HuH-7.5 (cell line): ENCODE measurements at places on chromosomes 5 and 9.

- DNase-seq: no peak
These were observed 13.5 kb downstream of the STX17 start for GRCh38 chr9:99919930-99920329.

DNA sequence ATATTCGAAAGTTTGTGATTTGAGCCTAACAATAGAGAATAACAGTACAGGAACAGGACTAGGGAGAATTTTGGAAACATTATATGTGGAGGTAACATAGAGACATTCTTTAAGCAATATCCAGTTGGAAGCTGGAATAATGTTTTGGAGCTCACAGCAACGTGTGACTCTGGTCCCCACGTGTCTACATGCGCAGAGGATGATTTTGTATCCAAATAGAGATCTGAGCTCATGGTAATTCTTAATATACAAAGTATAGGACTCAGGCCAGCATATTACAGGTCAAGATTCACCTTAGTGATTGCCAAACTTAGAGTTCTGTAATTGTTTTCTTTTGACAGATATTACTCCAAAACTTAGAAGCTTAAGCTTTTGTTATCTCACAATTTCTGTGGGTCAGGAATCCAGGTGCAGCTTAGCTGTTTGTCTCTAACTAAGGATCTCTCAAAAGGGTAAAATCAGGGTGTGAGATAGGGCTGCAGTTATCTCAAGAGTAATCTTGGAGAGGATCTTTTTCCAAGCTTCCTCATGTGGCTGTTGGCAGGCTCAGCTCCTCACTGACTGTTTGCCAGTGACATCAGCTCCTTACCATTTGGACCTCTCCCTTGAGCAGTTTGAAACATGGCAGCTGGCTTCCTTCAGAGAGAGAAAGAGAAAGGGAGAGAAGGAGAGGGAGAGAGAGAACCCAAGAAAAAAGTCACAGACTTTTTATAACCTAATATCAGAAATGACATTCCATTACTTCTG, 272.0 kb upstream of the ZNF462 start:
- DNase-seq: no peak

DNA sequence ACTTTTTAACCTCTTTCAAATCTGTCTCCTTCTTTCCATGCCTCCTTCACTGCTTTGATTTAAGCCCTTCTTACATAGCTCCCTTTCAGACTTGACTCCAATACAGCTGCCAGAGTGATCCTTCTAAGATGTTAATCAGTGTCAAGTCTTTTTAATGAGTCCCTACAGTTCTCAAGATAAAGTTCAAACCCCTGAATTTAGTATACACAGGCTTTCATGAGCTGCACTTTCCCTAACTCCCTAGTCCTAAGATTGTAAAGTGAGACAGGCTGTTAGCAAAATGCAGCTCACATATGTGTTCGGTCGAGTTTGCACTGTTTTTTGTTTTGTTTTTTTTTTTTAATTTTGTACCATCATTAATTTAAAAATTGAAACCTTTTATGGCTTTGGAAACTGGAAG, 190.4 kb upstream of the VCAN start:
- no peak for DNase-seq

GRCh38 chr9:88072831-88073375, 65.4 kb downstream of the SPATA31C2 start:
- DNase-seq: no peak

DNA sequence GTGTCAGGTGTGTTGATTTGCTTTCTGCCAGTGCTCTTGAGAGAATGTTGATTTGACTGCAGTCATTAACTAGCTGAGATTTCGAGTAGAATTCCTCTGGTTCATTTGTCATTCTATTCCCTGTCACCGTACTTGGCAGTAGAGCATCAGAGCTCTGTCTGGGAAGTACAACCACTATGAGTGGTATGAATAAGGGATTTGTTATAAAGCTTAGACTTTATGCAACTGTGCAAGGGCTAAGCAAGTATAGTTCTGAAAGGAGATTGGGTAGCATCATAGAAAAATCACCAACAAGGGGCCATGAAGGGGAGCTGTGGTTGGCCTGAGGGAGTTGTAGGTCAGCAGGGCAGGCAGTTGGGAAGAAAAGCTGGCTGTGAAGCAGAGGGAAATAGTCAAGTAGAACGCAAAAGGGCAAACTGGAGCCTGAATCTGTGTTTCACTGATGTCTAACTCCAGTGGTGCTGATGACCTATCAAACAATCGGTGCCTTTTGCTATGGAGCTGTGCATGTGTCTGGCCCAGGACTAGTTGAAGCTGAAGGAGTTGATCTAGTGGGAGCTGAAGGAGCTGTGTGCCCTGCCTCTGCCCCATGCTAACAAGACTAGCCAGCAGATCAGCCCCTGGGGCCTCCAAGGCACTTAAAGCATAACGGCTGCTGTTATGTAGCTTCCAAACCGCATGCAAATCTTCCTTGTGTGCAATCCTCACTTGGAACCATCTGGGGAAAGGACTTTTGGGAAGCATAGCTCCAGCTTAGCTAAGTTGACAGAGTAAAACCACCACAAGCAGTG, 110.0 kb downstream of the SLC28A3 start:
- DNase-seq: no peak

GRCh38 chr9:127177231-127177630, 54.8 kb upstream of the ANGPTL2 start:
- DNase-seq: no peak

- no peak for DNase-seq
These were observed 458.0 kb downstream of the DMAC1 start for GRCh38 chr9:7341571-7341970.

GRCh38 chr5:76849419-76850291, at the start of gene S100Z:
S100Z (plus strand) TSS chr5:76850014; CDS start chr5:76875360, 25,346 bp downstream.
- no peak for DNase-seq

DNA sequence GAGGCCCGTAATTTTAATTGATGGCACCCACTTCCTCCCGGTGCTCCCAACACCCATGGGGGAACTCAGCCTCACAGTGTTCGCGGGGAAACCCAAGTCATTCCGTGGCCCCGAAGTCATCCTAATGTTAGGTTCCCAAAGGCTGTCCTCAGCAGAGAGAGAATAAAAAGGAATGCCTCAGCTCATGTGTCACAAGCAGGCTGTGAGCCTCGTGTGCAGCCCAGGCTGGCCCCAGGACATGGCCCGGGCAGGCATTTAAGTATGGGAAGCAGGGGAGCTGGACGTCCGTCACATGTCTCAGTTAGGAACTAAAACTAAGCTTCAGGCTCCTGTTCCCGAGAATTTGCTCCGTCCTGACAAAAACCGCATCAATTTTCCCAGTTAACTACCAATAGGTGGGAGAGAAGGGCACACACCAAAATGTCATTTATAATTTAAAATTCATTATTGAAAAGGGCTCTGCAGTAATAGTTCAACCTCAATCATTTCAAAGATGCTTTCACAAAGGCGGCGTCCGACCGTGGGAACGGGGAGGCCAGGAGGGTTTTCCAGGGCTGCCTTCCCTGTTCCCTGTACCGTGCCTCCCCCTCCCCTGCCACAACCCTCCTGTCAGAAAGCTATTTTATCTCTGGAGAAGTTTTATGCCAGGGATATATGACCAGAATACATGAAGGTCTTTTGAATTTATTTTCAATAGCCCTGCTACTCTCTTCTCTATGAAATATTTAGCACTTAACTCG, 137.3 kb downstream of the FSTL4 start:
- no peak for DNase-seq

DNA sequence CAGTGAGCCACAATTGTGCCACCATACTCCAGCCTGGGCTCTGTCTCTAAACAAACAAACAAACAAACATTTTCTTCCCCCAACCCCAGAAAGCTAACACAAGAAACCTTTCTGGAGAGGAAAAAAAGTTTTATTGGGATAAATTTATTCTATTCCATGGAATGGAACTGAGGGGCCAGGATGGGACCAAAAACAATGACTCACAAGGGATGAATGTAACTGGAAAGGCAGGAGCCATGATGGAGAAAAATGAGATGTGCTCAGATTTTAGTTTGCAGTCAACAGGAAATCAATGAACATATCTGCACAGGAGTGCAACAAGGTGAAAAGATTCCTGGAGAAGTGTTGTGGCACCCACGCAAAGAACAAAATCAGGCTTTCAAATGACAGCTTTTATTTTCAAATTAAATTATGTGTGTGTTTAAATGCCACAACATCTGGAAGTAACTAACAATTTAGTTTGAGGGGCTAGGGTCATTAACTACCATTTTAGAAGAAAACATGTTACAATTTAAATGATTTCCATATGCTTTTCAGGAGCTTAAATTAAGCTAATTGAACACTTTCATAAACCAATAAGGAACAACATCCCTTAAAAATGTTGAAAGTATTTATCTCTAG, 208.6 kb downstream of the TSSK1B start:
- no peak for DNase-seq

- no peak for DNase-seq
These were observed 7.3 kb downstream of the GBA2 start for GRCh38 chr9:35741740-35742139.
